MV-4-11 (cell line): ENCODE measurements at places on chromosomes 4 and X.
A peak's percentile ranks its signal among the peaks of the same experiment; 100 is the strongest.

- DNase-seq = peak; percentile 32
These were observed 53.1 kb downstream of the ARHGEF38 start for GRCh38 chr4:105605493-105605892.

DNA sequence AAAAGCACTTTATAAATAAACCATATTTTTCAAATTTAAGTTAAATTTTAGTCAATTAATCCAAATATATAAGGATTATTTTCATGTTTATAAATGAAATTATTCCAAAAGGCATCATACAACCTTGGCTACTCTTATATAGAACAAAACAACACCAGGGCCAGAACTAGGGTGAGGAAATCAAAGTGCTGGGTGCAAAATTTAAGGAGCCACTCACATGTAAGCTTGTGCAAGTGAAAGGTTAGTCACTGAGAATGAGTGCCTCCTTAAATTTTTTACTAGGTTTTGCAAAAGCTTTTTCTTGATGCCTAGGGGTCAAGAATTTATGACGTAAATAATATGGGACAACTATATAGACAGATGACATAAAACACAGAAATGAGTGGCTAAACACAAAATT is 83.4 kb upstream of the COX18 start:
- peak; percentile 28 for DNase-seq

DNA sequence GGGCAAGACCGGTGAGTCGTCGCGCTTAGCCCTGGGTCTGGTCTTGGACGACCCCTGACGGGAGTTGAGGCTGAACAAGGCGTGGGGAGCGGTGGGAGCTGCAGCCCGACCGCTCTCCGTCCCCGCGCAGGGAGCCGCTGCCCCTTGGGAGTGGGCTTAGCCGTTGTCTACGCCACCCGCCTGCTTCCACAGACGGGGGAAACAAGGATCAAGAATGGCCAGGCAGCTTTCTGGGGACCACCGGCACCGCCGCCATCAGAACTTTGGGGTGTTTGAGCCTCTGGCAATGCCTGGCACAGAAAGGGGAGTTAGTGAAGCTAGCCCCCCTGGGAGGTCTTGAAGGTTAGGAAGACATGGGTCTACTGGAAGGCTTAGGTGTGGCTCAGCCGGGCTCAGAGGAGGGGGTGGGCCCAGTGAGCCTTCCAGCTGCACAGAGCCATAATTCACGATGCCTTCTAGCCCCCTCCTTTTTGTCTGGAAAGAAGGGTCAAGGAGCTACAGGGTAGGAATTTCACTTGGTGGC is 583 bp downstream of the RASL11B start:
- no peak for DNase-seq

GRCh38 chrX:22268706-22269105 is 4.0 kb upstream of the CBLL2 start:
- DNase-seq = no peak

DNA sequence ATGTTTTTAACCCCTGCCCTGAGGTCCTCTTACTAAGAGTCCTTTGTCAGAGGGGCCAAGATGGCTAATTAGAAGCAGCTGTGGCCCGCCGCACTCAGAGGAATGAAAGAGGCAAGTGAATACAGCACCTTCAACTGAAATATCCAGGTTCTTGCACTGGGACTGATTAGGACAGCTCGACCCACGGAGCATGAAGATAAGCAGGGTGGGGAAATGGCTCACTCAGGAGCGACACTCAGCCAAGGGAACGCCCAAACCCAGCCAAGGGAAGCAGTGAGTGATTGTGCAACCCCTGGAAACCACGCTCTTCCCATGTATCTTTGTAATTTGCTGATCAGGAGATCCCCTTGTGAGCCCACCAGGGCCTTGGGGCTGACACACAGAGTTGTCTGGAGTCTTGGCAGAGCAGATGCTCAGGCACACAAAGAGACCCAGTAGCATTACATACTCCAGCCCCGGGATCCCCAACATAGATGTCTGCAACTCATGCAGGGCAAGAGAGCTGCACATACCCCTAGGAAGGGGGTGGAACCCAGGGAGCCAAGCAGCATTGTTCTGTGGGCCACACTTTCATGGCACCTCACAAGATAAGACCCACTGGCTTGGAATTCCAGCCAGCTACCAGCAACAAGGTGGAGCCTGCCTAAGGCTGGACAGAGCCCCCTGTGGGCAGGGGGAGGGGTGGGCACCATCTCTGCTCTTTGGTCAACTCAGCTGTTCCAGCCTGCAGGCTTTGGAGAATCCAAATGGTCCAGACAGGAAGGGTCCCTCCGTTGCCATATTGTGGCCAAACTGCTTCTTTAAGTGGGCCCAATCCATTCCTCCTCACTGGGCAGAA is 23.3 kb downstream of the F8A3 start:
- DNase-seq = peak; percentile 1

- DNase-seq = no peak
These were observed 39.1 kb upstream of the PDLIM5 start for GRCh38 chr4:94412658-94413038.

DNA sequence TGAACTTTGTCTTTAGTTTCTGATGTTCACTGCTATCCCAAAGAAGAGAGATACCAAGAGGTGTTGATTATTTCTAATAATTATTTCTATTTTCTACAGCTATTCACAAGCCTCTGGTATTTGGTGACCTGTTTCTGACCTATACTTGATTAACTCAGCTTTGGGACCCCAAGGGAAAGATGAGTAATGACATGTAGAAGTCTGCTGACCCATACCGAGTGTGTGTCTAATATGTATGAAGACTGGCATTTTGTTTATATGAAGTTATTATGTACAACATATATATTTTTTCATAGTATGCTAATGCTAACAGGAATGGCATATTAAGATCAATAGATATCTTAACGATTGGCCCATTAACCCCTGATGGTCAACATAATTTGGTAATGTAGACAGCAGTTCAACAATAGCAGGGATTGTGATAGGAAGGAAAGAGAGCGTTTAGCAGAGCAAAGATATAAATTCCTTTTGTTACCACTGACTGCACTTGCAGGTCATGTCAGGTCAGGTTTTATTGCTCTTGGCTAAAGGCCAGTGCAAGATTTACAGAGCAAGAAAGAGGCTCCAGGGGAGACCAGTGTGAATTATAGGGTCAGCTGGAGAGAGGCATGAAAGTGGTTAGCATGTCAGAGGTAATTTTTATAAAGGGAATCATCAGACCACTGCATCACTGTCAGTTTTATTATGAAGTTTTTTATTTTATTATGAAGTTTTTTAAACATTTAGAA is 94.7 kb upstream of the DIPK2B start:
- no peak for DNase-seq

DNA sequence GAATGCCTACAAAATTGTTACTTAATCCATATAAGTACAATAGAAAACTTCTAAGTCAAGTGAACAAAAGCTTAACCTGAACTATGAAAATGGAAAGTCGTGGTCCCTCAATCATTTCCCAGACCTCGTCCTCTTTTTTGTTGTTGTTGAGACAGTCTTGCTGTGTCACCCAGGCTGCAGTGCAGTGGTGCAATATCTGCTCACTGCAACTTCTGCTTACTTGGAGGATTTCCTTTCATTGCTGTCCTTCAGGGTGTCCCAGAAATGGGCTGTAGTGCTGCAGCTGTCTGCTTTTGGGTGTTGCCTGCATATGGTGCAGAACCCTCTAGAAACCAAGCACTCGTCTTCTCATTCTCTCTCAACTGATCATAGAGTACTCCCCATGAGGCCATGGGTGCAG is 75.0 kb upstream of the IL2 start:
- DNase-seq = peak; percentile 34

- no peak for DNase-seq
These were observed 11.3 kb downstream of the PNCK start for GRCh38 chrX:153662266-153662665.

- no peak for DNase-seq
These were observed 136.3 kb downstream of the TMEM144 start for GRCh38 chr4:158346576-158346975.

- DNase-seq = no peak
These were observed 189.7 kb downstream of the TSPAN5 start for GRCh38 chr4:98468709-98469108.

- DNase-seq = no peak
These were observed 59.9 kb downstream of the HHIP start for GRCh38 chr4:144705601-144706590.

GRCh38 chr4:138248058-138248457 is 5.9 kb upstream of the SLC7A11 start:
- DNase-seq = no peak

- no peak for DNase-seq
These were observed 397.1 kb upstream of the FAM241A start for GRCh38 chr4:111748157-111748556.

GRCh38 chr4:121094297-121094966 is 22.1 kb upstream of the NDNF start:
- peak; percentile 7 for DNase-seq

DNA sequence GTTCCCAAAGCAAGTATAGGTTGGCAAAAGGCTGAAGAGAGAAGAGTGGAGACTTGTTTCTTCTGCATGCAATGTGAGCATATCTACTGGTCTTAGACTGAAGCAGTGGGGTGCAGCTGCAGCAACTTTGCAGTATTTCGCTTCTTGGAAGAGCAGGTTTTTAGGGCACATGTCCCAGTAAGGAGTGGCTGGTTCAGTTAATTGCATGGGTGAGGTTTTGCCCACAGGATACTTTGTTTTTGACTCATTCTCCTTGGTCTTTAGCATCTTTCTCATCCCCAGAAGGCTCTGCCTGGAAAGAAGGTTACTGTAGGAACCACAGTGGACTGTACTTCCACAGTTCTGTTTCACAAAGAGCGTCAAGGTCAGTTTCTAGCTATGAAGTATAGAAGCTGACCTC is 68.0 kb upstream of the NR3C2 start:
- no peak for DNase-seq
